Left cardiac atrium (tissue), 4 donors: ENCODE measurements at places on chromosomes 11 and 22.

DNA sequence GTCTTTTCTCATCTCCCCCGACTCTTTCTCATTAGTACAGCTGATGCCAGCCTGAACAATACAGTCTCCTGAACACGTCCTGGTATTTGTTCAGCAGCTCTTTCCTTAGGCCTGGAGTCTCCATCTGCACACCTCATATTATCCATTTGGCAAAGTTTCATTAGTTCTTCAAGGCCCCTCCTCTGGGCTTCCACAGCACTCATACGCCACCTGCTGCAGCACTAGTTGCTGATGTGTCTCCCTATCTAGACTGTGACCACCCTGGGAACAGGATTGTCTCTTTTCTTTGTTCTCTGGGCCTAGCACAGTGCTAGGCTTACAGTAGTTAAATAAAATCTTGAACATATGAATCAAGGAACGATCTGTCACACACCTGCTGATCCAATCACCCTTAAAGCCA is 17.2 kb downstream of the DCHS1 start:
- DNase-seq = no peak

DNA sequence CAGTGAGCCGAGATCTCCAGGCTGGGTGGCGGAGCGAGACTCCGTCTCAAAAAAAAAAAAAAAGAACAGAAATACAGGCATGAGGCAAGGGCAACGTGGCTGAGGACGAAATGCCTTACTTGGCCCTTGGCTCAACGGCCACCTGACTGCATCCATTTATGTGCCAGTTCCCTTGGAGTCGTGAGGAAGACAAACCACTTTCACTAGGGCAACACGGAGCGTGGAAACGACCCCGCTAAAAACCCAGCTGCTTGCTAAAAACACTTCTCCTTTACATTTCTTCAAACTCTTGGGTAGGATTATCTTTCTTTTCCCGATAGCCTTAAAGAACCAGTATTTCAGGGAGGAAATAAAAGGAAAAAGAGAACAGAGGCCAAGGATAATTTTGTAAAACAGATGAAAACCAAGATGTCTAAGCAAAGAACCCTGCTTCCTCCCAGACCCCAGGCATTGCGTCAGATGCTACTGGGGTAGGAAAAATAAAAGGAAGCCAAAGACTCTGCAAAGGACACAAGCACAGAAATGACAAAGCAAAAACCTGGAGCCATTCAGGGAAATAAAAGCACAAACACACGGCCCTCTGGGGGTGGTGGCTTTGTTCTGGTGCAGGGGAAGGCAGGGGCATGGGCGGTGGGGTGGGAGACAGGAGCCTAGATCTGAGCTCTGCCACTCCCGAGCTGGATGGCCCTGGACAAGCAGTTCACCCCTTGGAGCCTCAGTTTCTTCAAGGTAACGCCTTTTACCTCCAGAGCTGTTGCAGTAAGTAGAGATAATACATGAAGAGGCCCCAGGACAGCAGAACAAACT is 37.0 kb downstream of the PC start:
- DNase-seq = no peak

- DNase-seq = peak; percentile 88
Measured at GRCh38 chr11:69918938-69919650, 99.9 kb upstream of the FGF3 start.

- no peak for DNase-seq
Measured at GRCh38 chr11:70158757-70159389, 44.2 kb upstream of the FADD start.

DNA sequence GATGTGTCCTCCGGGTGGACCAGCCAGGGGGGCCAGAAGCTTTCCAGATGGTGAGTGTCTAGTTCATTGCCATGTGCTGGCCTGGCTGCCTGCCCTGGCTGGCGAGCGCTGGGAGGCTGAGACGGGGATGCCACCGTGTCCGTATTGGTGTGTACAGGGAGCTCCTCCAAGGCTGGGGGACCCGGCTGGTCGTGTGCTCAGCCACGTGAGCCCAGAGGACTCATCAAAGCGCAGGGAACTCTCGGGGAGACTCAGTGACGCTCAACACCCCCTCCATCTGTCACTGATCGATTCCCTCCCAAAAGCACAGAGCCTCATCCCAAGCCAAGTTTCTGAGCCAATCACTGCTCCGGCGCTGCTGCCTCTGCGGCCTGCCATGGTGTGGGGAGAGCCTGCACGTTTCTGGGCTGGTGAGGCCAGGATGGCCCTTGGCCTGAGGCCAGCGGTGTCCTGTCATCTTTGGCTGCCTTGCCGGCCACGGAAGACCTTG is 423.7 kb downstream of the SHANK2 start:
- DNase-seq = no peak

- DNase-seq = no peak
Measured at GRCh38 chr11:43376065-43376464, 17.3 kb downstream of the TTC17 start.
